ENCODE measurements at places on chromosomes 3 and 15.
A peak's percentile ranks its signal among the peaks of the same experiment; 100 is the strongest.

GRCh38 chr3:34396956-34397355 lies 598.5 kb downstream of the PDCD6IP start:
- no peak for DNase-seq

DNA sequence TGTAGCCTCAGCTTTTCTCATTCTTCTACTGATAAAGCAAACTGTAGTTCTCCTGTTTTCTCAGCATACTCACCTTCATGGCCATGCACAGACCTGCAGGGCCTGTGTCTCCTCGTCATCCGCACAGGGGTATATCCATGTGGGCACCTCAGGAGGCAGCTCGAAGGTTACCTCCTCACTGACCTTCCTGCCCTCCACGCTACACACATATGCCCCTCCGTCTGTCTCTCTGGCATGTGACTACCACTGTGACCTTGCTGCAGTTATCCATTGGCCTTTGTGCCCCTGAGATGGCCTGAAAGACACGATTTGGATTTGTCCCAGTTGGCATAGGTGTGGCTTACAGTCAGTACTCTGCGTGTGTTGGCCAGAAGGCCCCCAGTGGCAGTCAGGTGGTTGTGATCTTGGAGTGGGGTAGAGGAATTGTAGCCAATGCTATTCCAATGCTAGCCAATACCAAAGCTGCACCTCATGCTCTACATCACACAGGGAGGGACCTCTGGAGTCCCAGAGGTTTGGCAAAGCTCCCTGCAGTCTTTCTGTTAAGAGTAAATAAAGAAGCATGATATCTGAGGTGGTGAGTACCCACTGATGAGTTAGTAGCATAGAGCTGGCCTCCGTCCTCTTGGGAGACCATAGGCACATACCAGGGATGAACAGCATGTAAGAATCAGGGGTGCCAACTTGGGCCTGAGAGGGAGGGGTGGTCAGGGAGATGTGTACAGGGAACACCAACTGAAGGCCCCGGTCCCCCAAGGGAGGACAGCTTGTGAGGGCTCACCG lies 143.4 kb downstream of the EEFSEC start:
- no peak for DNase-seq

DNA sequence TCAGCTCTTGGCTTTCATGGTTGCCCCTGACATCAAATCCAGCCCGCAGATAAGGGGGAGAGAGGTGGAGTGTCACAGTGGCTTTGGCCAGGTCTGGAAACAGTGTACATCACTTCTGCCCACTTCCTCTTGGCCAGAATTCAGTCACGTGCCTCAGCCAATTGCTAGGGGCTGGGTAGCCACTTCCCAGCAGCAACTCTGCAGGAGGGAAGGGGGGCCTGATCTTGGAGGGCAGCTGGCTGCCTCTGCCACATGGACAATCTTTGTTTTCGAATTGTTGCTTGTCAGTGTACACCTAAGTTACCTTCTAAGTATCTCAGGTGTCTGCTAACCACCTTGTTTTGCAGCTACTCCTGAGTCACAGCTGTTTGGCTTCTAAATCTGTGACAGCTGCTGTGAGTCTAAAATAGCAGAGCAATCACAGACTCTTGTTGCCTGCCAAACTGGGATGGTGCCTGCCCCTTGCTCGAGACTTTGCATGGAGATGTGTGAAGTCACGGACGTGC lies 41.0 kb upstream of the LIMD1 start:
- DNase-seq, result no peak

DNA sequence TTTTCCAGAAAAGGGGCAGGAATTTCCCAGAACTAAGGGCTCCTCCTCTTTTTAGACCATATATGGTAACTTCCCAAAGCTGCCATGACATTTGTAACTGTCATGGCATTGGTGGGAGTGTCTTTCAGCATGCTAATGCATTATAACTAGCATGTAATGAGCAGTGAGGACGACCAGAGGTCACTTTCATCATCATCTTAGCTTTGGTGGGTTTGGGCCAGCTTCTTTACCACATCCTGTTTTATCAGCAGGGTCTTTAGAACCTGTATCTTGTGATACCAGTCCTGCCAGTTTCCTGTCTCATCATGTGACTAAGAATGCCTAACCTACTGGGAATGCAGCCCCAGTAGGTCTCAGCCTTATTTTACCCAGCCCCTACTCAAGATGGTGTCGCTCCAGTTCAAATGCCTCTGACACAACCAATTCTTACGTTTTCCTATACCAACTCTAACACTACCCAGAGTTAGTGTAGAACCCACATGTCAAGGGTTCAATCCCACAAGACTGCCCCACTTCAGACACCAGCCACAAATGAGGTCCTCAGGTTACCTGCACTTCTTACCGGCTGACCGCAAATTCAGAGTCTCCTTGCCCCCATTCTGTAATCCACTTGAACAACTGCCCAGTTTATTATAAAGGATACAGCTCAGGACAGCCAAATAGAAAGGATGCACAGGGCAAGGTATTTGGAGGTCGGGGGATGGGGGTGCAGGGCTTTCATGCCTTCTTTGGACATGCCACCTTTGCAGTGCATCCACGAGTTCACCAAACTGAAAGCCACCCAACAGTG lies 17.7 kb downstream of the FOXB1 start:
- no peak for DNase-seq

GRCh38 chr3:133821767-133822638 lies 16.4 kb downstream of the SRPRB start:
- DNase-seq, result no peak

GRCh38 chr3:14461748-14462324 lies 59.4 kb downstream of the SLC6A6 start:
- no peak for DNase-seq

GRCh38 chr3:86830566-86830965 lies 160.4 kb downstream of the VGLL3 start:
- DNase-seq, result no peak

GRCh38 chr3:190224456-190224855 lies 97.8 kb downstream of the CLDN1 start:
- DNase-seq, result no peak

DNA sequence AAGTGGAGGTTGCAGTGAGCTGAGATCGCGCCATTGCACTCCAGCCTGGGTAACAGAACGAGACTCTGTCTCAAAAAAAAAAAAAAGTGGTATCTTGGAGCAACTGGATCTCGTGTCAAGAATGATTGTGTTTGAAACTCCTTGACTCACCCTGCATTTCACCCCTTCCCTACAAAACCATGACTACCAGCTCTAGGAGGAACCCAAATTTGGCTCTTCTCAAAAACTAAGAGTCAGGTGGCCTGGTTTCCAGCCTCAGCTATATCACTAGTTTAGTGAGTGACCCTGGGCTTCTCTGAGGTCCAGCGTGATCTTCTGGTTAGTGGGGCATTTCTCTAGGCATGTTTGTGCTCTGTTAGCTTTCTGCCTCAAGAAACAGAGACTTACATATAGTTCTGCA lies 222.1 kb downstream of the FAM43A start:
- DNase-seq, result no peak

GRCh38 chr3:23728601-23729117 lies 77.1 kb upstream of the UBE2E1 start:
- DNase-seq, result no peak

DNA sequence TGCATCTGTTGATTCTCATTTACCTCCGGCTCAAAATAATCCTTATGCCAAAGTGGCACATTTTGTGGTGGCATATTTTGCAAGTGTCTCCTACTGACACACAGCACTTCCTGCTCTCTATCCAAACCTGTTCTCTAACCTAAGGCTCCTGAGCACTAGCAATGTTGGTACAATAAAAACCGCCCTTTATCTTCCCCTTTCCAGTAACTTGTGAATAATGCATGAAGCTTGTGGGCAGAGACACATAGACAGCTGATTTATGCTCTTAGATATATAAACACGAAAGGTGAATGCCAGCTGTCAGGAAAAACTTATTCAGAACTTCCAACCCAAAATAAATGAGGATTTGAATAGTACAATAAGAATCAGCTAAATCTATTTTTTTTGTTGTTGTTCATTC lies 34.6 kb upstream of the ARPIN start:
- no peak for DNase-seq

DNA sequence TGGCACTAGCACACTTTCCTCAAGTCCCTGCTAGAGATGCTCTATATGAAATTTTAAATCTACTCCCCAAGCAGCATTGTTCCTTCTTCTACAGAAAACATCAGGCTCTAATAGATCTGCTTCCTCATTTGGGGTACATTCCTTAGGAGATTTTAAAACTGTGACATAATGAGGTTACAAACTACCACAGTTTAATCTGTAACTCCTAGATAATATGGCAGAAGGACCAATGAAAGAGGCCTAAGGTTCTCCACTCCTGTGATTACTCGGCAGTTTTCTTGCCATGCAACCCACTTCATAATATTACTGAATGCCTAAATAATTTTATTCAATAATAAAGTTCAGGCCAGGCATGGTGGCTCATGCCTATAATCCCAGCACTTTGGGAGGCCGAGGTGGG lies 16.1 kb downstream of the ZNF106 start:
- DNase-seq, result no peak

DNA sequence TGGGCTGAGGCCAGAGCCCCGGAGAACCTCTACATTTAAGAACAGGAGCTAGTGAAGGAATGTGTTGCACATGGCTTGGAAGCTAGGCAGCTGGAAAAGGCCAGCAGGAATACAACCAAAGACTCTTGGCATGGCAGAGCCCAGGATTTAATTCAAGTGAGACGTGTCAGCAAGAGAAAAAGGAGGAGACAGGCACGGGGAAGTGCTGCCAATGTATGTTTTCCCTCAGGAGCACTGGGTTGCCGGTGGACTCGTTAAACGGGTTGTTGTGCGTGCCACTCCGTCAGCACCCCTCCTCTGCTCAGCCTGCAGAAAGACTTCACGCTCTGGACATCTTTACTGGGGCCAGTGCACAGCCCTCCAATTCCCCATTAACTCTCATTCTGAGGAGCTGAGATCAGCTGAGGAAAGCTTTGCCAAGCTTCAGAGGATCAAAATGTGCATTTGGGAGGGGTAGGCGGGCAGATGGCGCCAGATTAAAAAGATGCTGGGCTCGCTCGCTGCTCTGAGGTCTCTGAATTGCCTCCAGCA lies 103.7 kb downstream of the PDZRN3 start:
- DNase-seq, result no peak

- DNase-seq, result no peak
Measured at GRCh38 chr3:64888165-64888564, 200.4 kb upstream of the ADAMTS9 start.

DNA sequence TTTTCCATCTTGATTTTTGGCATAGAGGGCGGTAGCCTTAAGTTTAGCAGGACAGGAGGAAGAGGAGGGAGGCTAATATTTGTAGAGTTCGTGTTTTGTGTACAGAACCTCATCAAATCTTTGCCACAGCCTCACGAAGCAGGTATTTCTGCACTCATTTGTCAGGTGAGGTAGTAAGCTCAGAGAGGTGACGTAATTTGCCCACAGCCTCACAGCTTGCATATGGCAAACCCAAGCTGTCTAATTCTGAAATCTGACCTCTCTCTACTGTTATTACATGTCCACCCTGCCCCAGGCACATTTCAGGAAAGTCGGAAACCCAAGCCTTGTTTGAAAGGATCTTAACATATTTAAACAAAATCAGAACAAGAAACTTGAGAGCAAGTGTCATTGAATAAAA lies 91.1 kb upstream of the TPM1 start:
- no peak for DNase-seq

DNA sequence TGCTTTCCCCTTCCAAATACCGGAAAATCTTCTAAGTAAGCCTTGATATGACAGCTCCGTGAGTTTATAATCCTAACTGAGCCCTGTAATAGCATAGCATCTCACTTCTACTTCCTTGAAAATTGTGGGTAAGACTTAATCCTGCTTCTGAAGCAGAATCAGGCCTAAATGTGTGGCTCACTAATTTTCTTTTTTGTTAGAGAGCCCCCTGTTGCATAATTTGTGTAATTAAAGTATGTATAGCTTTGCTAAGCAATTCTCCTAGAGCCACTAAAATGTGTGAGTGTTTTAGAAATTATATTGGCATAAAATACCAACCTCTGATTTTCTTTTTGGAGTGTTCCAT lies 304.4 kb downstream of the FGF12 start:
- no peak for DNase-seq

- DNase-seq, result no peak
Measured at GRCh38 chr3:45688194-45688881, 858 bp upstream of the SACM1L start.

GRCh38 chr3:197270558-197271317 lies 27.7 kb downstream of the DLG1 start:
- DNase-seq, result no peak

DNA sequence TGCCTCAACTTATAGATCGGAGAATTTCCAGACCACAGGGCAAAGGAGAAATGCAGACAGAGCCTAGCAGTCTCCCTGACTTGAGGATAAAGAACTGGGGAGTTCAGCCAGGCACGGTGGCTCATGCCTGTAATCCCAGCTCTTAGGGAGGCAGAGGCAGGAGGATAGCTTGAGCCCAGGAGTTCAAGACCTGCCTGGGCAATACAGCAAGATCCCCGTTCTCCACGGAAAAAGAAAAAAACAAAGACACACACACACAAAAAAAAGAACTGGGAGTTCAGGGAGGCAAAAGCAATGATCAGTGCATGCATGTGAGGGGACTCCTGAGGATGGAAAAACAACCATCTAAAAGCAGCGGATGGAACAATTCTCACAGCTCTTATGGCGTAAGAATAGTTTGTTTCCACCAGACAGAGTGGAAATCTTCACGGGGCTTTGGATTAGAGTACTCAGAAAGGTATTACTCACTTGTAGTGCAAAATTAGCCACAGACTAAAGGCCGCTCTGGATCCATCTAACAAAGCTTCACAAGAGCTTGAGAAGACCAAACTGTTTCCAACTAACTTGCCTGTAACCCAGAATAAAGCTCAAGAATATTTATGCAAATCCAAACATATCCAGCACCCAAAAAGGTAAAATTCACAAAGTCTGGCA lies 16.3 kb downstream of the SEC11A start:
- no peak for DNase-seq

GRCh38 chr3:120664926-120665325 lies 17.1 kb downstream of the HGD start:
- DNase-seq, result no peak

- no peak for DNase-seq
Measured at GRCh38 chr15:83893308-83893707, 239.4 kb downstream of the ADAMTSL3 start.

DNA sequence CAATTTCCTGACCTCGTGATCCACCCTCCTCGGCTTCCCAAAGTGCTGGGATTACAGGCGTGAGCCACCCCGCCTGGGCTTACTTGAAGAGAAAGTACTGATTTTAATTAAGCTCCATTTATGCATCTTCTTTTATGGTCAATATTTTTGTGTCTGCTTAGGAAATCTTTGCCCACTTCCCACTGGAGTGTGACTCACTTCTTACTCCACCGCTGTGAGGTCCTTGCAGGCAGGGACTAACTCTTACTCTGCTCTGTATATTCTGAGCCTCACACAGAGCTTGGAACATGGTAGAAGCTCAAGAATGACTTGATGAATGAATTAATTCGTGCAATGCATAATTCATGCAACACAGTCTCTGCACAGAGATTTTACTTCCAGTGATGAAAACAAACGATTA lies 2.9 kb upstream of the TM4SF19 start:
- no peak for DNase-seq

DNA sequence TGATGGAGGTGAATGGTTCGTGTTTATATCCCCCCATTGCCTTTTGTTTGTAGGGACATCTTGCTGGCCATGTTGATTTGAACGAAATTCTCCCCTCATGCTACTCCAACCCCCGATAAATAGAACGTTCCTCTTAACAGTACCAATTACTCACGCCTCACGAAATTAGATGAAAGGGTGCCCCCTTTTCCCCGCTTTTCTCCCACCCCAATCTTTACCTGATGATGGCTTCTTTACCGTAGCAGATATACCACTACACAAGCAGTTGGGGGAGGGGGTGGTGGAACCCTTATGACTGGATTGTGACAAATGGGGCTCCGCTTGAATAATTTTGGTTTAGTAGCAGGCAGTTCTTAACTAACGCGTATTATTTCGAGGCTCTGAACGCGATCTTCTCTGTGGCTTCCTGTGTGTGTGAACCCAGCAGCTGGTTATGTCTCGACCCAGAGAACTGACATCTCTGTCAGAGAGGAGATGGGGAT lies 1.1 kb downstream of the PIAS1 start:
- peak; percentile 71 for DNase-seq

Data from activated naive CD4-positive, alpha-beta T cell treated with anti-CD3 and anti-CD28 coated beads, Interleukin-2, amount 50 U/mL, for 72 hours (primary cell).